ENCODE measurements at places on chromosomes 5 and 9. TPM values are rescaled to one million over a fixed set of nuclear protein-coding genes. Genes with fewer than 3 reads are reported as not detected.

The FBP2 gene
- total RNA-seq: not detected

The ATOSB gene
- 55.5 TPM for total RNA-seq

The LCP2 gene
- not detected for total RNA-seq

The RANBP3L gene
- total RNA-seq: 0.60 TPM

The SLC34A3 gene
- total RNA-seq: not detected

The ROR2 gene
- 20.5 TPM for total RNA-seq

The PRR16 gene
- total RNA-seq: 1.8 TPM

The CACNA1B gene
- total RNA-seq: under 0.01 TPM

The CKMT2 gene
- total RNA-seq: 3.3 TPM

The PCDHGB2 gene
- 2.4 TPM for total RNA-seq

The TMEM174 gene
- not detected for total RNA-seq

The NRARP gene
- total RNA-seq: 0.30 TPM

The ADCY2 gene
- not detected for total RNA-seq

The RGMB gene
- 83.9 TPM for total RNA-seq

The HTR1A gene
- not detected for total RNA-seq

The NMUR2 gene
- total RNA-seq: not detected

The SLC36A2 gene
- total RNA-seq: not detected

The GGTA1 gene
- not detected for total RNA-seq

The TMC1 gene
- 0.28 TPM for total RNA-seq

The FYB1 gene
- total RNA-seq: not detected

The SHISAL2B gene
- total RNA-seq: not detected

All from smooth muscle cell of the umbilical artery (primary cell).